ENCODE measurements at places on chromosomes 1 and 21. TPM values are rescaled to one million over a fixed set of nuclear protein-coding genes. Genes with fewer than 3 reads are reported as not detected.

GRCh38 chr1:108096089-108096488, 104.1 kb downstream of the SLC25A24 start:
- no peak for DNase-seq

The S100A16 gene
- polyA plus RNA-seq: not detected

DNA sequence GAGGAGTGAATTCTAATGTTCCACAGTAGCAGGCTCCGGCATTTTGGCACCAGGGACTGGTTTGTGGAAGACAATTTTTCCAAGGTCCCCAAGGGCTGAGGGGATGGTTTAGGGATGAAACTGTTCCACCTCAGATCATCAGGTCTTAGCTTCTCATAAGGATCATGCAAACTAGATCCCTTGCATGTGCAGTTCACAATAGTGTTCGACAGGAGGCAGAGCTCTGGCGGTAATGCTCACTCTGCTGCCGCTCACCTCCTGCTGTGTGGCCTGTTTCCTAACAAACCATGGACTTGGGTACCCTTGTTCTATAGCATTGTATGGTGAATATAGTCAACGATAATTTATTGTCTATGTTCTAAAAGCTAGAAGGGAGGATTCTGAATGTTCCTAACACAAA, 16.6 kb downstream of the CRNN start:
- no peak for DNase-seq

DNA sequence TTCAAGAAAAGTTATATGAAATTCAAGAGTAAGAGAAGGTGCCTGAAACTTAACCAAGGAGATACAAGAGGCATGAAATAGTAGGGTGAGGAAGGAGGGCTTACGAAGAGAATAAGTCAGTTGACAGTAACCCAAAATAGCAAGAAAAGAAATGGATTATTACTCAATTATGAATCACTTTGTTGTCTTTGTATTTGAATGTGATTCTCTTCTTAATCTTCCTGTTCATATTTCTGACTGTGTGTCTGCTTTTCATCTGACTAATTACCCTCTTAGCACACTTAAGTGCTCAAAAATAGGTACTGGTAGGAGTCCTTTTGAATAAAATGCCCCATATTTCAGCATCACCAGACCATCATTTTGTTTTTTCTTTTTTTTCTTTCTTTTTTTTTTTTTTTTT, 39.4 kb downstream of the GLMN start:
- DNase-seq: no peak

The F3 gene
- not detected for polyA plus RNA-seq

DNA sequence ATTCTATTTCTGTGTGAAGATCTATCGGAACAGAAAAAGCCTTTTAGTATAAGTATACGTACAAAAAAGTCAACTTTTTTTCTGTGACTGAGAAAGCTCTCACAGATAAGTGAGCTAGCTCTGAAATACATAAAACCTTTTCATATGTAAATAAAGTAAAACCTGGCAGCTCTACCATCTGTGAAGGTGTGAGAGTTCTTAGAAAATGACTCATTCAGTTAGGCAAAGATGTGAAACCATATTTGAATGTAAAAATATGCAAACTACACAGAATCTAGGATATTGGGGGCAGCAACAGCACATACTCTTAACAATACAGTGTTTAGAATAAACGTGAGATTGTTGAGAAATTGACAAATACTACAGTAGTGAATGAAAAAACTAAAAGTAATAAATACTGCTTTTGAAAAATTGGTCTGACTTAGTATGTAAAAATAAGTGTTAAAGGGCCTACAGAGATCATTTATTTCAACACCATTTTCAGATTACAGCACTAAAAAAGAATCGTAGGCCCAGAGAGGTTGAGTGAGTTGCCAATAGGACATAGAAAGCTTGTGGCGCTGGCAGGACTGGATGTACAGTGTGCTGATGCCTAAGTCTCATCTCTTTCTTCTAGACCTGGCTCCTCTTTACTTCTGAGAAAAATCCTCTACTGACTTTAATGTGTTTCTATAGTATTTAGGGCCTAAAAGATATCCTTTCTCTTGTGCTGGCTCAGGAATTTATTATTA, 19.8 kb downstream of the ATP6V1G3 start:
- peak; percentile 61 for DNase-seq

GRCh38 chr1:154151311-154151710, 3.6 kb downstream of the NUP210L start:
- no peak for DNase-seq

DNA sequence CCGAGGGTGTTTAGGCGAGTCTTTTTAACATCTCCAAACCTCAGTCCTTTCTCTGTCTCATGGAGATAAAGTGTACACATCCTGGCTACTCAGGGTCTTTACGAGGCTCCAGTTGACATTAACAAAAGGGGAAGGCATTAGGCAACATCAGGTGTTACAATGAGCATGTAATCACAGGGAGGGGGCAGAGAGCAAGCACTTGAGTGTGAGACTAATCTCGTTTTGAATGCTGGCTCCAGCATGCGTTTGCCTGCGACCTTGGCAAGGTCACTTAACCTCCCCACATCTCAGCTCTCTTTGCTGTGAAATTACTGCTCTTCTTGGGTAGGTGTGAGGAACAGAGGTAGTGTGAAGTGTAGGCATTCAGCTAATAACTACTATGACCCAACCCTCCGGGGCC, 3.1 kb downstream of the TNNT2 start:
- no peak for DNase-seq

DNA sequence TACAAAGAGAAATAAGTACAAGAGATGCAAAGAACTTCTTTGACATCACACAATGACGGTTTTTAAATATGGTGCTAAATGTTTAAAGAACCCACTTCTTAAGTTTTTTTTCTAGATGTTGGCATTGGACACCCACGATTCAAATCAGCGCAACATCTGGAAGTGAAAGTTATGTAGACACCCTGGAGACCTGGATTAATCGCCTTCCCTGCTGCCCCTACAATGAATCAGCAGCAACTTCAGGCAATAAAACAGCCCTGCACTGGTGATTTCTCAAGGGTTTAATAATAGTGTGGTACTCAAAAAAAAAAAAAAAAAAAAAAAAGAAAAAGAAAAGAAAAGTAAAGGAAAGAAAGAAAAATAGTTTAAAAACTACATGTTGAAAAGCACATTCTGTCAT, 248.3 kb downstream of the NUF2 start:
- DNase-seq: no peak

DNA sequence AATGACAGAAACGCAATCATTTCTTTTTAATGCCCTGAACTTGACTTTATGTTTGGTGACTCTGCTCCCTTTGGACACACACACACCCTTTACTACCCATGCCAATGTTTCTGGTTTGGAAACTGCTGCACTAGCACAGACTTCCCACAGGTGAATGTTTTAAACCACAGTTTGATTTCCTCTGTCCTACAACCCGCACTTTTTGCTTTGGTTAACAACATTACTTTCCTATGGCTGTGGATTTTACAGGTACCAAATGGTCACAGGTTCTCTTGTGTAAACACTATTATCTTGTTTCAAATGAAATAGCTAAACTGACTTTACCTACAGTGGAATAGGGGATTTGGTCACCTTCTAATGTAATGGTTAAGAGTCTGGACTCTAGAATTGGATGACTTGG, 51.5 kb upstream of the ZNF644 start:
- DNase-seq: no peak

DNA sequence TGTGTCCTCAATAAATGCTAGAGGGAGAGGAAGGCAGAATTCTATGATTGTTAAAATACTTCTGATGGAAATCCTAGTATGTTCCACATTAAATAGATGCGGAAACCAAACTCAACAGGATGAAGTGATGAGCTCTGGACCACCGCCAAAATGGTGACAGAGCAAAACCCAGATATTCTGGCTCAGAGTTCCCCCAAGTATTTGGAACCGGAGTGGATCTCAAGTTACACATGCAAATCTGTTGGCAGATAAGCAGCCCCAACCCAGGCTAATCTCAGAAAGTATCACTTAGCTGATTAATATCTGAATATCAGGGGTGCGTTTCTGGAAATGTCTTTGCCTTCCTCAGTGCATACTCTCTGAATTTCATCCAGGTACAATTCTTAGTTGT, 17.4 kb upstream of the GRHL3 start:
- no peak for DNase-seq

GRCh38 chr1:46503421-46503820, 13.8 kb downstream of the DMBX1 start:
- DNase-seq: no peak

DNA sequence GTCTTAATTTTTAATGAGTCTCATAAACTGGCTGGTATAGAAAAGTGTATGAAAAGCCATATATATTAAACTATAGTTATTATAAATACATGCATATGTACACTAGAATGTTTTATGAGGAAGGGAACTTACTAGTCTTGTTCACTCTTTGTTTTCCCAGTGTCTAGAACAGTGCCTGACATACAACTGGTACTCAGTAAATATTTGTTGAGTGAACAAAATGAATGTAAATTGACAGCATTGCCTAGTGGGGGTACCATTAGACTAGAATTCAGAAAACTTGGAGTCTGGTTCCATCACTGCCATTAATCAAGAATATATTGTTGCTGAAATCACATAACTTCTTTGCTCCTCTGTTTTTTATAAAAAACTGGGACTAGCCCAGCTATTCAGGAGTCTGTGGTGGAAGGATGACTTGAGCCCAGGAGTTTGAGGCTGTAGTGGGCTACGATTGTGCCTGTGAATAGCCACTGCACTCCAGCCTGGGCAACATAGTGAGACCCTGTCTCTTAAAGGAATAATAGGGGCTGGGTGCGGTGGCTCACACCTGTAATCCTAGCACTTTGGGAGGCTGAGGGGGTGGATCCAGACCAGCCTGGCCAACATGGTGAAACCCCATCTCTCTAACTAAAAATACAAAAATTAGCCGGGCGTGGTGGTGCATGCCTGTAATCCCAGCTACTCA, 51.1 kb downstream of the NFIA start:
- no peak for DNase-seq

The PDZK1IP1 gene
- 7.5 TPM for polyA plus RNA-seq

DNA sequence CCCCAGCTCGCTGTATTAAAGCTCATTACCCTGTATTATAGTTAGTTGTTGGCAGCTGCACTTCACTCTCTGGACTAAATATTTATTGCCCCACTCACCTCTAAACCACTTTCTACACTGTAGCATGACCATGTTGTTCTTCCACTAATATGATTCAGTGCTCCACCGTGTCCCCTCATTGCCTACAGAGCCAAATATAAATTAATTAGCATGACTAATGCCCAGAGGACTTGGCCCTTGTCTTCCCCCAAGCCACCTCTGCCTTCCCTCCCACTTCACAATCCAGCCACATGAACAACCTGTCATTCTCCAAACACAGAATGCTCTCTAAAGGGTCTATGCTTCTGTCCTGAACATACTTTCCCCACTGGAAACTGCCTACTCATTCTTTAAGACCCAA, 276.5 kb downstream of the PLPP3 start:
- DNase-seq: no peak

GRCh38 chr1:41020109-41020576, 1.4 kb downstream of the SLFNL1 start:
- DNase-seq: no peak

DNA sequence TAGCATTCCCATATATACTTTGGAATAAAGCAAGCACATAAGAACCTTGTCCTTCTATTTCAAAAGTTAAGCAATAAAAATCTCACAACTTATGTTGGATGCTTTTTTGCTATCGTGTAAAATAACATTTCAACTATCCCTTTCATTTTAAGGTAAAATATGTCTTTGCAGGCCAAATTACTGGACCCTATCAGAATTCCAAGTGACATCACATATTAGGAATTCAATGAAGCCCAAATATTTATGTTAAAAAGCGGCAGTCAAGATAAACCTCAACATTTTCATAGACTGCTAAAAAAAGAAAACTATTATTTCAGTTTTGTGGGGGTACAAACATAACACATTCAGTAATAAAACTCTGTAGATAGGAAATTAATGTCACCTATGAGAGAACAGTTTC, 252.0 kb downstream of the KCTD3 start:
- no peak for DNase-seq

GRCh38 chr1:59051007-59051406, 245.9 kb upstream of the FGGY start:
- no peak for DNase-seq

The NBPF20 gene
- 0.22 TPM for polyA plus RNA-seq

The TMEM269 gene
- not detected for polyA plus RNA-seq

GRCh38 chr1:23594927-23595353, 35.6 kb upstream of the ID3 start:
- DNase-seq: no peak

- DNase-seq: no peak
Observed at GRCh38 chr21:38816400-38816977, 10.8 kb downstream of the ETS2 start.

DNA sequence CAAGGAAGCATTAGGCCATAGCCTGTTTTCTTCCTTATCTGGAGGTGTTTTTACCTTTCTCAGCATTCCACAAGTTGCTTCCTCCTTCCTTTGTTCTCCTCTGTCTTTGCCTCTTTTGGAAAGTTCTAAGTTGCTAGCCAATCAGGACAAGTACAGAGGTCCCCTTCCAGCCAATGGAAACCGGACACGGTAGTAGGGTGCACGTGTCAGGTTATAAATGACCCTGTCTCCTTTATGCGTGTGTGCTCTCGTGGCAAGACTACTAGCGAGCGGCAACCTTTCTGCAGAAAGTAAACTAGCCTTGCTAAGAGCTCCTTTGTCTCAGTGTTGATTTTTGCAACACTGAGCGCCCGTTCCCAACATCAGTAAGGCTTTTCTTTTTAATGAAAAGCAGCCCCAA, 1.5 kb upstream of the ACADM start:
- DNase-seq: no peak

DNA sequence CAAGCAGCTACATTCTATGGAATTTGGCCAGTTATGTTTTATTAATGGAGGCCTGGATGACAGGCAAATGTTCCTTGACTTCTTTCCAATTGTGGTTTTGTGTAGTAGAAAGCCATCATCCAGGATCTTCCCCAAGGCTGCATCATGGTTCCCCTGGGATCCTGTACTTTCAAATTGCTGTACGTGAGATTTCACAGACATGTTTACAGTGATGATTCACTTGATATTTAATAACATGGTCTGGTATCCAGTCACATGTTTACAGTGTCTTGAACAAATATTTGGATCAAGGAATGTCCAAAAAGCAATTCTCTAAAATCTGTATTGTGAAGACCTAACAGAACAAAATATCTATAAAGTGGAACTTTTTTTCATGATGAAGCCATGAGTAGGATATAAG, 68.3 kb upstream of the ST6GALNAC3 start:
- no peak for DNase-seq

The MAP3K7CL gene
- 18.8 TPM for polyA plus RNA-seq

DNA sequence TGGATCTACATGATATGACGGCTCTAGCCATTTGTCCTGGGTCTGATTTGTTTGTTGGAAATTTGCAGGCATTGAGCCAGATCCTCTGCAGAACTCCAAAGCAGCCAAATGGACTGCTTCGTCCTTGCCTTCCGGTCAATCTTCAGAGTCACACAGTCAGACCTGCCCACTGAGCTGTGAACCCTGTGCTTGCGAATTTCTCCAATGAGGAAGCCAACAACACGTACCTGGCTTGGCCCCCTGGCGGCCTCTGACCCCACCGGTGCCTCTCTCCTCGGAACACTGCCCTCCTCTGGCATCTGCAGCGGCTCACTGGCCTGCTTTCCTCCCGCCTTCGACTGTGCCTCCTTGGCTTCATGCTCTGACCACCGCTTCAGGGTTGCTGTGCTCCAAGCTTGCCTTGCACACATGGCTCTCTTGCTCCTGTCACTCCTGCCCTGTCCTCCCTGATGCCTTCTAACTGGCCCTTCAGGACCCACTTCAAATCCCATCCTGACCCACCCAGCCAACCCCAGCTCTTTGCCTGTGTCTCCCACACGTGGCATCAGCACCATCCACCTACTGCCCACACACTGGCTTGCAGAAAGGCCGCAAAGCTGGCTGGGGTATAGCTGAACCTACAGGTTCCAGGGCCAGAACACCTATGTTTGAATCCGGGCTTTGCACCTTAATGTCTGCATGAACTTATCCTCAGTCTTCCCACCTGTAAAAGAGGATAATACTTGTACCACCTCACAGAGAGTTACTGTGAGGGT, 128.2 kb downstream of the KCNN3 start:
- no peak for DNase-seq

All from immature natural killer cell (primary cell).